Activated CD4-positive, alpha-beta T cell treated with anti-CD3 and anti-CD28 coated beads for 48 hours (primary cell): ENCODE measurements at places on chromosomes 16 and 17.
A peak's percentile ranks its signal among the peaks of the same experiment; 100 is the strongest.

- DNase-seq, result no peak
These were observed 8.3 kb downstream of the DHRS7C start for GRCh38 chr17:9783050-9783449.

DNA sequence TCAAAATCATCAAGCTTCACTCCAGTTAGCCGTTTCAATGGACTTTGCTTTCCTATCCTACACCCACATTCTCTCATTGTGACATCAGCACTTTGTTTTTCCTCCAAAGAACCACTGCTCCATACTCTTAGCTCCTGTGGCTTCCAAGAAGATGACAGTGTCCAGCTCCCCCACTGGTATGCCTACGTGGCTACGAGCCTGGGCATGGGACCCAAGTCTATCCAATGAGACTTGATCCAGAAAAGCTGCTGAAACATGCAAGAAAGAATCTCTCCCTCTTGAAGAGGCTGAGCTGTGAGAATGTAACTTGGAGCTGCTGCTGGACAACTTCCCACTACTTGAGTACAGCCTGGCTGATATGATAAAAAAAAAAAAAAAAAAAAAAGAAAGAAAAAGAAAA, 9.4 kb downstream of the TOX3 start:
- DNase-seq, result no peak

DNA sequence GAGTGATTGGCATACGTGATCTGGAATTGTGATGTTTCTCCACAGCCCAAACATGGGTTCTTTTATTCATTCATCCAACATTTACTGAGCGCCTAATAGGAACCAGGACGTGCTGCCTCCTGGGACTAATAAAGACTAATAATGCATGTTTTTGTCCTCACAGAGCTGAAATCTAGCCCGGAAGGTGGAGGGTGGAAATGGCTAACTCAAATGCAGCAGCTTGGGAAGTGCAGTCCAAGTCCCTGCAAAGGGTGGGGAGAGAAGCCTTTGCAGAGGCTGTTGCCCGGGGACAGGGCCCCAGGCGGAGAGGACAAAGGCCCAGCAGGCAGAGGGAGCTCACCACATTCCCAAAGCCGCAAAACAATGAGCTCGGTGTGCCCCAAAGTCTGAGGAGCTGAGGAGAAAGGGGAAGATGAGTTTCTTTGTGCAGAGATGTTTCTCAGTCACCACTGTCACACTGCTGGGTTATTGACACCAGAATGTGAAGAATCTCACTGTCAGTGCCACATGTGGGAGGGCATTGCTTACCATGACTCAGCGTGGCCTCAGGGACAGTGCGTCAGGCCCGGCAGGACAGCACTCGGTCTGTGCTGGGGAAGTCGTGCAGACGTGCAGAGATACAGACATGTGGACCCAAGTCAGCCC, 118.2 kb upstream of the CHMP6 start:
- DNase-seq, result no peak

GRCh38 chr16:1678500-1679098, 520 bp downstream of the JPT2 start:
- peak; percentile 60 for DNase-seq

GRCh38 chr16:89155184-89155679, 16.3 kb upstream of the CDH15 start:
- no peak for DNase-seq

GRCh38 chr16:88522276-88522949, 47.8 kb upstream of the ZC3H18 start:
- DNase-seq, result no peak

- peak; percentile 51 for DNase-seq
These were observed 516 bp downstream of the CPNE2 start for GRCh38 chr16:57092786-57093411.

DNA sequence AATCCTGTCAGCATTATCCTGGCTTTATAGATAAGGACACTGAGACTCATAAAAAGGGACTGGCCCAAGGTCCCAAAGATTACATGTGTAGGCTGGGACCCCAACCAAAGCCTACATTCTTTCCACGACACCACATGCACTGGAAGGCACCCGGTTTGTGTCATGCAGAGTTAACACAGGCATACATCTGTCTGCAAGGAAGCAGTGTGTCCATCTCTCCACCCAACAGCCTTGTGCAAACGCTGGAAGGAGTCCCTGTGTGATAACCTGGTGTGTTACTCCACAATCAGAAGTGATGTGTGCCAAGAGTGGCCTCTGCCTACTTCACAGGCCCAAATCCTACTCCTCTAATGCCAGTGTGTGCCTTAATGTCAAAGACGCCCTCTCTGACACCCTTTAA, 139.8 kb downstream of the PARN start:
- DNase-seq, result no peak

DNA sequence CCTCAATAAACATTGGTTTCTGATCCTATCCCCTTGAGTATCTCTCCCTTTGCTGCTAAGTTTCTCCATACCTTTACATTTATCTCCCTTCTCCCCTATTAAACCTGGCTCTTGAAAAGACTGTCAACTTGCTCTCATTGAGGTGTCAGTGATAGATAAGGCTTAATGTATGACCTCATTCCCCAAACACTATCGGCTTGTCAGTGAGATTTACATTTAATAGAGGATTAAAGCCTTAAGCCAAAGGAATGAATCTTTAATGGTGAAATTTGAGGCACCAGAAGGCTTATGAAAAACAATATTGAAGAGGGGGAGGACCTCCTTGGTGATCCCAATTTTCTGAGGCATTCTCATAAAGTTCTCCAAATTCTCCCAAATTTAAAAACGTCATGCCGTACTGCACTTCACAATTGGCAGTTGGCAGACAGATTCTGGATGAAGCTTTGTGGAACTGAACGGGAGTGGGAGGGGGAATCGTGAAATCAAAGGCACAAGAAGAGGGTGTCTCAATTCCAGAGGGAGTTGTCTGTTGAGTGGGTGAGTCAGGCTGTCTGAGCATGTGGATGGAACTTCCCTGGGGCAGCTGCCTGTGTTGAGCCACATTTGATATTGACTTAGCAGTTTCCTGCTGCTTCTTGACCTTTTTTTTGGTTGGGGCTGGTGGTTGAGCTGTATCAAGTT, 478.8 kb downstream of the NPIPA7 start:
- DNase-seq, result no peak

DNA sequence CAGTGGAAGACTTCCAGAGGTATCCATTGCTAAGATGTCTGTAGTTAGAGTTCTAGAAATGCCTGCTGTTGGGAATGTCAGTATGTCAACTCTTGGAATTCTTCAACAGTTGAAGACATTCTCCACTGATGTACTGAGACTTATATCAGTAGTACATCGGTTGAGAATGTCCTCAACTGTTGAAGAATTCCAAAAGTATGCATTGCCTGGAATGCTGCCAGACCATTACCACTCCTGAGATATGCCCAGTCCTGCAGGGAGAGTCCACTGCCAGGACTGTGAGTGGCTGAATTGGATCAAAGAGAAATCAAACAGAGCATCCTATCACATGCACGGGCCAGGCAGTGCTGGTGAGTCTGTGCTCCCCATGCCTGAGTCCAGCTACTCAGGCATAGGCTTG, 42.0 kb downstream of the IL21R start:
- no peak for DNase-seq

GRCh38 chr16:6248199-6248598, 1084.4 kb upstream of the RBFOX1 start:
- no peak for DNase-seq

DNA sequence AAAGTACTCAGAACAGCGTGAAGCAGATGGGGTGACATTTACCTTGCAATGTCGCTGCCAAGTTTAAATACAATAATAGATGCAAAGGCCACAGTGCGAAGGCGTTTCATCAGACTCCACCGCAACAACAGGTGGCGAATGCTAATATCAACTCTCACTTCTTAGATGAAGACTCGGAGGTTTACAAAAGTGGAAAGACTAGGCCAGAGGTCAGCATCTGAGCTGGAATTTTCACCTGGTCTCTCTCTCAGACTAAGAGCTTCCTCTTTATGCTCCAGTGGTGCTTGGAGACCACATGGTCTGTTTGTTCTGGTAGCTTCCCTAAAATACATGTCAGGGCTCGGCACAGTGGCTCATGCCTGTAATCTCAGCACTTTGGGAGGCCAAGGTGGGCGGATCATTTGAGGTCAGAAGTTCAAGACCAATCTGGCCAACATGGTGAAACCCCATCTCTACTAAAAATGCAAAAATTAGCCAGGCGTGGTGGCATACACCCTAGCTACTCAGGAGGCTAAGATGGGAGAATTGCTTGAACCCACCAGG, 169.1 kb downstream of the XYLT1 start:
- no peak for DNase-seq

- DNase-seq, result no peak
These were observed 729 bp downstream of the DDX28 start for GRCh38 chr16:68022278-68022727.

DNA sequence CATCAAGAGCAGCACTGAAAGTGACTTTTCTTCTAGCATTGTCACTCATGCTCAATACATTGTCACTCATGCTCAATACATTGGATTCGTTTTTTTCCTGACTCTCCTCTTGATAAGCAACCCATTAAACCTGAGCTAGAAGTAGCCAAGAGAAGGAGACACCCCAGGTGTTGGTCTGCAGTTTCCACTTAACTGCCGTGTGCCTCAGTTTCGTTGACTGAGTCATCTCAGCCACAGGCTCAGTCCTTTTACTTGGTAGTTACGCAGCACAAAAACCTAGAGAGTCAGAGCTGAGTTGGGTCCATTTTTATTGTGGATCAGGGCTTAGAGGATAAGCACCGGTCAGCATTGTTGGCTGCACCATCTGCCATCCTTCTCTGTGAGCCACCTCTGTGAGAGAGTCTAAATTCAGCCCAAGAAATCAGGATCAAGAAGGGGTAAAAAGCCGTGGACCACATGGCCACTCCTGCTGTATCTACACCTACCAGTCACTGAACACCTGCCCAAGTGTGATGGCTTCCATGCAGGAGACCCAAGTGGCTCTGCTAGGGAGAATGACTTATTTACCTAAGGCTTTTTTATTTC, 11.3 kb downstream of the GINS2 start:
- DNase-seq, result no peak

GRCh38 chr17:49497148-49498028, 2.3 kb downstream of the NGFR start:
- peak; percentile 19 for DNase-seq

GRCh38 chr17:79600071-79600470, 10.8 kb downstream of the RBFOX3 start:
- DNase-seq, result no peak

GRCh38 chr16:2082171-2082982, 34.6 kb downstream of the TSC2 start:
- no peak for DNase-seq

DNA sequence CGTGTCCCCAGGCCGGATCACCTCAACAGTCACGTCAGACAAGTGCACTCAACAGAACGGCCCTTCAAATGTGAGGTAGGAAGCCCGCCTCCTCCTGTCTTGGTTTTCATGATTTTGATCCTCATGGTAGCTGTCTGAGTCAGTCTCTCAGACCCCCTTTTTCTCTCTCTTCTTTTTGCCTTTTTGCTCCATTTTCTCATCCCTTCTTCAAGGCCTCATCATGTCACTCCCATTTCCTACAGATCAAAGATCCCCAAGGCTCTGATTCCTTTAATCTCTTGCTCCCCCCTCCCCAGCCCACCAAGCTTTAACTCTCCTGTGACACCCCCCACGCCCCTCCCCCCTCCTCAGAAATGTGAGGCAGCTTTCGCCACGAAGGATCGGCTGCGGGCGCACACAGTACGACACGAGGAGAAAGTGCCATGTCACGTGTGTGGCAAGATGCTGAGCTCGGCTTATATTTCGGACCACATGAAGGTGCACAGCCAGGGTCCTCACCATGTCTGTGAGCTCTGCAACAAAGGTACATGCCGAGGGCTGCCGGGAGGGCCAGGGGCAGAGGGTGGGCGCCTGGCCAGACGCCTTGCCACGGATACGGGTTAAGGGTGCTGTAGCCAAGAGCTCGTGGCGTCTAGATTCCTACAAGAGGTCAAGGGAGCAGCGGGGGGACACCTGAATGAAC, 2.0 kb downstream of the MAZ start:
- peak; percentile 58 for DNase-seq

DNA sequence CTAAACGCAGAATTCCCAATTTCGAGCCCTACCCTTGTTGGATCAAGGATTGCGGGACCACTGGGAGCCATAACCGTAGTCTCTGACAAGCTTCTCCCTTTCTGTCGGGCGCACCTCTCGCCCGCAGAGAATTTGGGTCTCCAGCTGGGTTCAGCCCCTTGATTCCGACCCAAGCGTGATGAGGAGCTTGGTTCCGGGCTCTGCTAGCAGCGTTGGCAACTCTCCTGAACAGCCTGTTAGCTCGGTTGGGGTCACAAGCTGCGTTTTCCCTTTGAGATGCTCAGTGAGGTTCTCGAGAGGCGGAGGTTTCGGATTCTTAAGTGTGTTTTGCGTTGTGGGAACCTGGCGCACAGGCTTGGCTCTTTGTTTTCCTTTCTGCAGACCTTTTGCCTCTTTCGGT, 655 bp downstream of the ATXN1L start:
- peak; percentile 28 for DNase-seq

DNA sequence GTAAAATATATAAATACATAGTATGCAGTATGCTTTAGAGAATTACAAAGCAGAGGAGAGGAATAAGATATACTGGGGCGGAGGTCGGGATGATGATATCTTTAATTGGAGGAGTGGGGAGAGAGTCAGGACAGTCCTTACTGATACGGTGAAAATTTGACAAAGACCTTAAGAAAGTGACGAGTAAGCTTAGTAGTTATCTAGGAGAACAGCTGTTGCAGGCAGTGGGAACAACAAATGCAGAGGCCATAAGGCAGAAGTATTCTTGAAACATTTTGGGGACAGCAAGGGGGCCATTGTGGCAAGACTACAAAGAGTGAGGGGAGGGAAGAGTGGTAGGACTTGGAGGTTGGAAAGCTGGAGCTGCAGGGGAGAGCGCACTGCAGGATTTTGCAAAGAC, 22.3 kb upstream of the CDC6 start:
- no peak for DNase-seq

DNA sequence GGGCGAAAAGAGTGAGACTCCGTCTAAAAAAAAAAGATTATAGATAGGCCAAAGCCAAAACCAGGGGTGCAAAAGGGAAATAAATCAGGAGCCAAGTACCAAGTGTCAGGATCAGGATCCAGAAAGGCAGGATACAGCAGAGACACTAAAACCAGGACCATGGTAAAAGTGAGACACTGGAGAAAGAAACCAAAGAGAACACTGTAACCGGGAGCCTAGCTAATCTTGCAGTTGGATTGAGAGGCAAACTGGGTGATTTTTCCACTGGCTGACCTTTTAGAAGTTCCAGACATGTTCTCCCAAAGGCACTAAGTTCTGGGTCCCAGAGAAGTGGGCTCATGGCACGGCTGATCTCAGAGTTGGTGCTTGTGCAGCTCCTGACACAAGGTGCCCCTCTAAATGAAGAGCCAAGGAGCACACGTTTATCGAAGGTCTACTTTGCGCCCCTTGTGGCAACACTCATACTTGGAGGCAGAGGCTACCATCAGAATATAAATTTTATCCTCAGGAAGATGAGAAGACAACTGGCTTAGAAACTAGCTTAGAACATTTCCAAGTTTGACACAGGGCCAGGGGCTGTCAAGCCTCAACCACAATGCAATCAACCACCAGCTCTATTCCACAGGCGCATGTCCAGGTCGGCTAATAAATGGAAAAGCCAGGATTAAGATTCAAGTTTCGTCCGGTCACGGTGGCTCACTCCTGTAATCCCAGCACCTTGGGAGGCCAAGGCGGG, 27.5 kb upstream of the HELZ start:
- no peak for DNase-seq
